ENCODE measurements at places on chromosomes 5 and 9.

DNA sequence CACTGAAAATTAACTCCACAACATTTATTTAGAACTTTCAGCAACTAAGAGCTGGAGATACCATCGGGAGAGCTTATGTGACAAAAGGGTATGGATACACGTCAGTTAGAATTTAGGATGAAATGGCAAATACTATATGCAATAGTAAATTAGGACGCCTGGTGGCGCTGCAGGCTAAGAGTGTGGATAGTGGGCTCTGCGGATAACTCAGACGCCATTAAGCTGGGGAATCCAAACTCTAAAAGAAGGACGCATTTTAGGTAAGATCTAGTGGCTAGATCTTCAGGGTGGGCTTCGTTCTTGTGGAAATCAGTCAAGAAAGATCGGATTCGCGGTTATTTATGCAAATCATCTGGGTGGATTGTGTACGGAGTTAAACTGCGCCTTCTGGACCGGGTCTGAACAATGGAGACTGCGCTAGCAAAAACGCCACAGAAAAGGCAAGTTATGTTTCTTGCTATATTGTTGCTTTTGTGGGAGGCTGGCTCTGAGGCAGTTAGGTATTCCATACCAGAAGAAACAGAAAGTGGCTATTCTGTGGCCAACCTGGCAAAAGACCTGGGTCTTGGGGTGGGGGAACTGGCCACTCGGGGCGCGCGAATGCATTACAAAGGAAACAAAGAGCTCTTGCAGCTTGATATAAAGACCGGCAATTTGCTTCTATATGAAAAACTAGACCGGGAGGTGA, at the start of gene PCDHB5:
TSS of gene PCDHB5 (plus strand) at position 177 of the 688 bp plus-strand sequence. CDS start at position 406, 229 bp downstream.
- DNase-seq: no peak

- no peak for DNase-seq
These were observed 64.8 kb downstream of the GRIN3A start for GRCh38 chr9:101673642-101674041.

- no peak for DNase-seq
These were observed 65.1 kb downstream of the ANKRD55 start for GRCh38 chr5:56168066-56168478.

DNA sequence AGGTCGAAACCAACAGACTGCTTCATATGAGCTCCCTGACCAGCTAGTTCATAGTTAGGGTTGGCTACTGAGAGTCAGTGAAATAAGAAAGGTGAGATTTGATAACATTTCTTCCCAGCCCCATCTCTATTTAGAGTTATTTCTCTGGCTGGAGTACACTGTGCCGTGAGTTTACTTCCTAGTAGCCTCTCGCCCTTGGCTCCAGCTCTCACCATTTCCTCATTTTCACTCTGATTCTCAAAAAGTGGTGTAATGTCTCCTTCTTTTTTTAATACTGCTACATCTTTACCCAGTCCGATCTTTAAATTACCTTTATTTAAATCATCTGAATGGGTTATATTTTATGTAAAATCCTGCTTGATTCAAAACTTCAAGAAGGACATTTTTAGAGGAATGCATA, 100.4 kb upstream of the FAM174A start:
- no peak for DNase-seq

- DNase-seq: peak; percentile 61
These were observed 7.8 kb upstream of the LCN1 start for GRCh38 chr9:135513351-135513846.

GRCh38 chr9:89367726-89368437, 49.6 kb downstream of the SECISBP2 start:
- DNase-seq: no peak

All from type B pancreatic cell (in vitro differentiated cells).